ENCODE measurements at places on chromosomes 3 and 15.

- DNase-seq: no peak
Observed at GRCh38 chr15:77817434-77817833, 184.7 kb upstream of the LINGO1 start.

DNA sequence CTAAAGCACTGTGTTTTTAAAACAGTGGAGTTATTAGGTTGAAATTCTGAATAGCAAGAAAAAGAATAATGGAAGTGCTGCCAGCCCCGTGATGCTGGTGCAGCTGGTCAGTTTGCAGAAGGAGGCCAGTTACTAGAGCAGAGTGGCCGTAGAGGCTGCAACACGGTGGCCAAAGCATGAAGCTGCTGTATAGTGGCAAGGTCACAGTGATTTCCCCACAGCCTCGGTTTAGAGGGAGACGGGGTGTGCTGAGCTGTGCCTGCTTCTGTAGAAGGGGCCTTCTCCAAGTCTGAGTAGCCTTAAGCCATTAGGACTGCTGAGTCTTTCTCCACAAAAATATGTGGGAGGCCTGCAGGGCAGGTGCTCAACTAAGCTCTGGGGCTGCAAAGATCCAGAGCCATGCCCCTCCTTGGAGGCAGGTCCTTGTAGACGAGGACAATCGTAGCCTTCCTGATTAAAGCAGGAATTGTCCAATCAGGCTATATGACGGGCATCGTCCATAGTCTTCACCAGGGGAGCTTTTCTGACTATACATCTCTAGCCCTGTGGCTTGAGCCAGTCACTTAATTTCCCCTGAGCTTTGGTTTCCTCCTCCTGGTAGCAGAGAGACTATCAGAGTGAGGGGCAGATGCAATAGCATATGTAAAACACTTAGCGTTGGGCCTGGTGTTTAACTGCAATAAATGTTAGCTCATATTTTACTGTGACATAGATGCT is 151.6 kb downstream of the PGPEP1L start:
- no peak for DNase-seq

- no peak for DNase-seq
Observed at GRCh38 chr15:38187630-38188313, 64.9 kb upstream of the SPRED1 start.

DNA sequence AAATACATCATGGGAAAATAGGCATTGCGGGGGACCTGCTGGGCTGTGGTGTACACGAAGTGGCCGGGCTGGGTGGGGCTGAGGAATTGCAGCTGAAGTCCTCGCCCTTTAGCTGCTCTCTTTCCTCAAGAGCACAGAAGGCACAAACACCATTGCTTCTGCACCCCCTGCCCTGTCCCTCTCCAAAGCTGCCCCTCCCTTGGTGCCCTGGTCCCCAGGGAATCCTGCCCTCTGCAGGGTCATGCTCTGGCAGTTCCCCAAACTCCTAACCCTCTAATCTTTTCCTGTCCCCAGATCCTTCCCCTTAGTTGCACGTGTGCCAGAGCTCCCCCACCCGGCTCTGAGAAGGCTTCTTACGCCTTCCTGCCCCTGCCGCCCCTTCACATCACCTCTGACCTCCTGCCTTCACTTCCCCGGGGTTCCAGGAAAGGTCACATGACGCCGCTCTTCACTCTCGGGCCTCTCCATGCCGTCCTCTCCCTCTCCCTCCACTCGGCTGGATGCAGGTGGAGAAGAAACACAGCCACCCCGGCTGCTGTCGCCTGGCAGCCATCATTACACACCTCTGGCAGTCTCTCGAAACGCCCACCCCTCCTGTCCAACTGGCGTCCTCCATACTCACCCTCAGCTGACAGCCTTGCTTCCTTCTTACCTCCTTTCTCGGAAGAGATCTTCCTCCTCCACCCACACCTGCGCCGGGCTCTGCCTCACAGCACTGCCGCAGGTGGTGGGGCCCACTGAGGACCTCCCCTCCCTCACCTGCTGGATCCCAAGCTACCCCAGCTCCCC is 6.9 kb upstream of the PCSK6 start:
- DNase-seq: no peak

GRCh38 chr3:128372707-128373533 is 93.8 kb downstream of the DNAJB8 start:
- DNase-seq: no peak
